ENCODE measurements at places on chromosomes 4 and X. TPM values are rescaled to one million over a fixed set of nuclear protein-coding genes. Genes with fewer than 3 reads are reported as not detected.

SPARCL1 gene
- total RNA-seq: 2.3 TPM

- no peaks in the 10 kb centered on the region for H3K4me1 ChIP-seq
- no peaks in the 10 kb centered on the region for H3K36me3 ChIP-seq
- no peak overlapping the region for H3K27ac ChIP-seq
- H3K4me3 ChIP-seq: no peak overlapping the region
Measured at GRCh38 chr4:187726485-187726884, 269.1 kb upstream of the ZFP42 start.

GRCh38 chr4:119683518-119683917 is 54.9 kb upstream of the PDE5A start:
- DNase-seq: peak; percentile 87
- H3K4me1 ChIP-seq: peaks cover 5% of the 10 kb centered on the region
- H3K27me3 ChIP-seq: no peaks in the 10 kb centered on the region

GRCh38 chr4:102439236-102439614 is 61.9 kb upstream of the NFKB1 start:
- H3K27me3 ChIP-seq: no peaks in the 10 kb centered on the region
- peak overlapping the region; percentile 46 for H3K27ac ChIP-seq
- peak; percentile 79 for DNase-seq
- H3K4me3 ChIP-seq: no peak overlapping the region
- H3K36me3 ChIP-seq: no peaks in the 10 kb centered on the region

DNA sequence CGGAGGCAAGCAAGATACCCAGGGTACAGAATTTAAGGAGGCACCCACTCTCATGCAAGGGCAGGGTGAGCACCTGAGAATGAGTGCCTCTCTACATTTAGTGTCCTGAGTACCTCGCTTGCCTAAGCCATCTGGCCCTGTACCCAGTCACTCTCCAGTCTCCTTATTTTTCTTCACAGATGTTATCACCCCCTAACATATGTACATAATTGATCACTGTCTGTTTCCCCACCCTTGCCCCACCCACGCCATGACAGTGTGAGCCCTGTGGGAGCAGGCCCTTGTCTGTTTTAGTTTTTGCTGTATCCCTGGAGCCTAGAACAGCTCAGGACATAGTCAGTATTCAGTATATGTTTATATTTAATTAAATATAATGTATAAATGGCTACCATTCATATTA is 113.6 kb downstream of the SPRY1 start:
- H3K27me3 ChIP-seq: no peaks in the 10 kb centered on the region
- no peak for DNase-seq
- H3K36me3 ChIP-seq: no peaks in the 10 kb centered on the region
- no peak overlapping the region for H3K4me3 ChIP-seq

DNA sequence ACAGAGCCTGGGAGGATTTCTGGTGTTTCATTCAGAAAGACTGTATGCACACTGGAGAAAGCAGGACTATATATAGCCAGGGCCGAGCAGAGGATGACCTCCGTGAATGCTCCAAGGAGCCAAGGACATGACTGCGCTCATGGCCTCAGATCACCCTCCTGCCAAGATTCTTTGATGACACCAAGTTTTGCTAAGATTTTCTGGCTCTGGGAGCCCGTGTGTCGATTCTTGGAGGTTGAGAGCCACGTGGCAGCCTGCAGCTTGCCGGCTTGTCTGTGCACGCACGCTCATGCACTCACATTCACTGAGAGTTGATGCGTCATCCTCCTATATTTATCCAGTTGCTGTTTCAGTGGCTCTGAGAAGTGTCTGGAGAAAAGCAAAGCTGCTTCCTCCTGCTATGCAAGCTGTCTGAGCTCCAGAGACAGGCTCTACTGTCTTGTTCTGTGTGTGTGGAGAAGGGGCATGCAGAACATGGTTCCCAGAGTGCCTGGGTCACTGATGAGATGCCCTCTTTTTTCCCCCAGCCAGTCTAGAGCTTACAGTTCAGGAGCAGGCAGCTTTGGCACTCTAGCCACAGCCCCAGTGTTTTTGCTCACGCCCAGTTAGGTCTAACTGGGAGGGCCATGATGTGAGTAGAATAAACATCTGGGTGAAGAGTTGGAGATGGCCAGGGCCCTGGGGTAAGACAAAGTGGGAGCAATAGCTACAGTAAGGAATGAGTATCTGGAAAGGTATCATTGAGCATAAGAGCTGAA is 64.9 kb upstream of the SCOC start:
- DNase-seq: peak; percentile 96
- H3K27me3 ChIP-seq: no peaks in the 10 kb centered on the region
- no peak overlapping the region for H3K4me3 ChIP-seq

DNA sequence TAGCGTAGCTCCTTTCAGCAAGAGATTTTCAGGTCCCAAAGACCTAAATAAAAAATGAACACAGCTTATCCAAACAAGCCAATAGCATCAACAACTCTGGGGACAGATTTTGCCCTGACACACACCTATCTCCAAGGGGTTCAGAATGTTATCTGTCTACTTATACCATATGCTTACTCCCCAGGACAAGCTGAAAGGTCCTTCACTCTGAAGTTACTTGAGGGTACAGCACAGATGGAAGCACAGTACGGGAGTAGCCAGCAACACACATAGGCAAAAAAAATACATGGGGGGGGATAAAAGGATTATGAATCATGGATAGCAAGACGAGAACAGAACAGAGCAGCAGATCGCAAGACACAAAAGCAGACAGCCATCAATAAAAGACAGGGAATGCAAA is 90.7 kb upstream of the MCF2 start:
- DNase-seq: no peak
- H3K4me3 ChIP-seq: no peak overlapping the region
- no peaks in the 10 kb centered on the region for H3K27me3 ChIP-seq
- H3K36me3 ChIP-seq: no peaks in the 10 kb centered on the region
- H3K27ac ChIP-seq: no peak overlapping the region
